Stimulated activated CD4-positive, alpha-beta T cell treated with anti-CD3 and anti-CD28 coated beads, Interleukin-1b, Interleukin-23, amount 100 ng/mL, for 48 hours (primary cell): ENCODE measurements at places on chromosomes 12 and 14.

DNA sequence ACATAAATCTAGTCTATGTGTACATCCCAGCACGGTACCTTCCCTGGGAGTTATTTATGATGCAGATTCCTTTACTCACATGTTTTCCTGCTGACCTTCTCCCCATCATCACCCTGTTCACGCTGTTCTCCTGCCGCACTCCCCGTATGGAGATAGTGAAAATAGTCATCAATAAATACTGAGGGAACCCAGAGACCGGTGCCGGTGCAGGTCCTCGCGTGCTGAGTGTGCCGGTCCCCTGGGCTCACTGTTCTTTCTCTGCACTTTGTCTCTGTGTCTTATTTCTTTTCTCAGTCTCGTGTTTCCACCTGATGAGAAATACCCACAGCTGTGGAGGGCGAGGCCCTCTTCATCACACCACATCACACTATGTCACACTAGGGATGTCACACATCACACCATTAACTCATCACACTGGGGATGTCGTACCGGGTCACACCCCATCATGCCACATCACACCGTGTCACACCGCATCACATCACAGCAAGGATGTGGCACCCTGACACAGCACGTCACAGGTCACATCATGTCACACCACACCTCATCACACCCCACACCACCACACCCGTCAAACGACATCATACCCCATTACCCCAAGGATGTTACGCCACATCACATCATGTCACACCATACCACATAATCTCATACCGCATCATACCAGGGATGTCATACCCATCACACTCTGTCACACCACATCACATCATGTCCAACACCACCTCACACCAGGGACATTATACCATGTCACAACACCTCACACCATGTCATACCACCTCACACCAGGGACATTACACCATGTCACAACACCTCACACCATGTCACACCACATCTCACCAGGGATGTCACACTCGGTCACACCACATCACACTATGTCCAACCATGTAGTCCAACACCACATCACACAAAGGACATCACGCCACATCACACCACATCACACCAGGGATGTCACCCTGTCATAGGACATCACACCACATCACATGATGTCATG is 207.0 kb downstream of the TMEM121 start:
- DNase-seq, result no peak

DNA sequence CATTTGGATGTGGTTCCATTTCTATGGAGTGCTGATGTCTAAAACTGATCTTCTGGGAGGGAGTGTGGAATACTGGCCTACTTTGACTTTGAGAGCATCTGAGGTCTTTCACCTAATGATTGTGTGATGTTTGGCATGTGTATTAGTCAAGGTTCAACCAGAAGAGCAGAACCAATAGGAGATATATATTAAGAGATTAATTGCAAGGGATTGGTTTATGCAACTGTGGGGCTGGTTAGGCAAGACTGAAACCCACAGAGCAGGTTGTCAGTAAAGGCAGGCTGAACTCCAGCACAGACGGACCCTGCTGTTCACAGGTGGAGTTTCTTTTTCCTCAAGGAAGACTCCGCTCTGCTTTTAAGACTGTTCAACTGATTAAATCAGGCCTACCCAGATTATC is 11.6 kb downstream of the BMAL2 start:
- no peak for DNase-seq

GRCh38 chr12:91871751-91872150 is 273.9 kb downstream of the BTG1 start:
- DNase-seq, result no peak

DNA sequence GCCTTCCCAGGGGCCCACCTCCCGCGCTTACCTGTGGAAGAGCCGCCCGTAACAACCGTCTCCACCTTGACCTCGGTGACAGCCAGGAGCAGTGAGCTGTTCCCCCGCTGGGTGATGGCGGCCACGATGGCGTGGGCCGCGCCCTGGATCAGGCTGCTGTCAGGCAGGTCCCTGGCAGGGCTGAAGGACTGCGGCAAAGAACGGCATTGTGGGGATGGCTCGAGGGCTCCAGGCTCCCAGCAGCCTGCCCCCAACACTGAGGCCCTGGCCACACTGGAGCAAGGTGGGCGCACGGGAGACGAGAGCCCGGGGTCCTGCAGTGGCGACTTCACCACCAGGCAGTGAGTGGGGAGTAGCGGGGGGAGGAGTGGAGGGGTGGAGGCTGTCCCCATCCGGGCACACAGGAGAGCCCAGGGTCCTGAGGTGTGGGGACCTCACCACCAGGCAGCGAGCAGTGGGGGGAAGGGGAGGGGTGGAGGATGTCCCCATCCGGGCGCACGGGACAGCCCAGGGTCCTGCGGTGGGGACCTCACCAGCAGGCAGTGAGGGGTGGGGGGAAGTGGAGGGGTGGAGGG is 25.0 kb downstream of the JAG2 start:
- DNase-seq, result peak; percentile 1

GRCh38 chr12:128693115-128693514 is 130.6 kb downstream of the SLC15A4 start:
- no peak for DNase-seq

GRCh38 chr12:127785986-127786590 is 480.9 kb upstream of the TMEM132C start:
- DNase-seq, result no peak

- no peak for DNase-seq
These were observed 42.4 kb downstream of the MDM2 start for GRCh38 chr12:68850390-68850789.

DNA sequence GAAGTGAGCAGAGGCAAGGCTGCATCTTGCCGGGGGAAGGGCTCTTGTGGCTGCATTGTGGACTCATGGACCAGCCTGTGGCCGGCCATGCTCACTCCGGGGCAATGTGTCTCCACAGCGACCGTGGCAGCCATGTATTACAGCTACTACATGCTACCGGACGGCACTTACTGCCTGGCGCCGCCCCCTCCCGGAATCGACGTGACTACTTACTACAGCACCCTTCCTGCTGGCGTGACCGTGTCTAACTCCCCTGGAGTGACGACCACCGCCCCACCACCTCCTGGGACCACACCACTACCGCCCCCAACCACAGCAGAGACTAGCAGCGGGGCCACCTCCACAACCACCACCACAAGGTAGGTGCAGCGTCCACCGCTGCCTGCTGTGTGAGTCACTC is 42.1 kb downstream of the SFSWAP start:
- no peak for DNase-seq

DNA sequence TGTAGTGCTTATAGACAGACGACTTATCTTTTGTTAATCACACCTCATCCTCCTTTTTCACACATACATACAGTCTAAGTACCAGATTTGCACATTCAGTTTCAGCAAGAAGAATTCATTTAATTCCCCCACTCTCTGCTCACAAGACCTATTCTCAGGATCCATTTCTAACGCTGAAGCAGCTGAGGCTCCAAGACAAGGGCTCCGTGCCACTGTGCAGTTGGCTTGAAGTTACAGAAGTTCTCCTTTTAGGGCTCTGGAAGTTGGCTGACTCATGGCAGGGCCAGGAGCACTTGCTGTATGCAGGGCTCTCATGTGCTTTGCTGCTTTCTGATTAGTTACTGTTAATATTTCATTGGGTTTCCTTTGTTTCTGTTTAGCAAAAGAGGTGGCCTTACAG is 1566.9 kb upstream of the TMEM132C start:
- no peak for DNase-seq

GRCh38 chr14:77037215-77037937 is 8.9 kb upstream of the IRF2BPL start:
- DNase-seq, result no peak

DNA sequence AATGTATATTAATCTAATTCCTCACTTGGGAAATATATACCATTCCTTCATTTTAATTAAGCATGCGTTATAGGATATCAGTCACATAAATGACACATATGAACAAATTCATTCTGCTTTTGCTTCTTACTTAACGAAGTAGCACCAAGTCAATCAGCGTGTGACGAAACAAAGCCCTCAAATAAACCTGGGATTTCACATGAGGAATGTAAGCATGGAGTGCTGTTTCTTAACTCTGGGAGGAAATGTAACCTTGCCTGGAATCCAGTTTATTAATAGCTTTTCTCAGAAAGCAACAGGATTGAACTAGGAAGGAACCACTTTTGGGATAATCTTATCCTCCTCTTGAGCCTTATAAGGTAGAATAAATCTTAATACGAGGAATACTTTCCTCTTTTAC is 72.0 kb downstream of the NIN start:
- DNase-seq, result no peak

DNA sequence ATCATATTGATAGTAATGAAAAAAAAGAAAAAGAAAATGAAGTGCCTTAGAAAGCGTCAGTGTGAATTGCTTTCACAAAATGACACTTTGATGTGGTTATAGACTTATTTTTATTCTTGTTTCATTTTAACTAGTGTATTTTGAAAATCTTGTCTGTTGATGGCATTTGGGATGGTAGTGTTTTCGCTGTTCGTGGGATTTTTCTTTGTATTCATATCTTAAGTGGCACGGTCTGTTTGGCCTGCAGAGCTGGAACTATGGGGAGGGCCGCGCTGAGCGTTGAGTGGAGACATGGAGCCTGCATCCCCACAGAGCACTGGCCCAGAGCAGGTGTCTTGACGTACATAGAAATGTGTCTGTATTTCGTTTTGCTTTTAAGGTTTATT is 61.6 kb downstream of the WDR20 start:
- peak; percentile 21 for DNase-seq

DNA sequence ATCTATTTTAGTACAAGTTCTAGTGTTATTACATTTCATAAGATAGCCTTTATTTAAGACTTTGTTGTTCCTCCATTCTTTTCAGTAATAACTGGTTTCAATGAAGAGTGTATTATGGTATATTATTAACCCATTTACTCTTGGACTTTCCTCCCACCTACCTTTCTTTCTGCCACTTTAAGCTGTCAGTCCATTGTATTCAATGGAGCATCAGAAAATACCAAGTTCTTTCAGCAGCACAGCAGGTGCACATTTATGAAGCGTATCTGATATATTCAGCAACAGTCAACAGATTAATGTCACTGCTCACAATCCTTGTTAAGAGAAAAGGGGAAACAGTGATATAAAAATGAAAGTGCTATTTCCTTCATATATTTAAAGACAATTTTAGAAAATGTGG is 660.9 kb downstream of the C12orf50 start:
- no peak for DNase-seq

- DNase-seq, result no peak
These were observed 48.0 kb upstream of the C14orf180 start for GRCh38 chr14:104531421-104532190.

GRCh38 chr14:71933001-71933587 is 865 bp downstream of the RGS6 start:
- peak; percentile 18 for DNase-seq

DNA sequence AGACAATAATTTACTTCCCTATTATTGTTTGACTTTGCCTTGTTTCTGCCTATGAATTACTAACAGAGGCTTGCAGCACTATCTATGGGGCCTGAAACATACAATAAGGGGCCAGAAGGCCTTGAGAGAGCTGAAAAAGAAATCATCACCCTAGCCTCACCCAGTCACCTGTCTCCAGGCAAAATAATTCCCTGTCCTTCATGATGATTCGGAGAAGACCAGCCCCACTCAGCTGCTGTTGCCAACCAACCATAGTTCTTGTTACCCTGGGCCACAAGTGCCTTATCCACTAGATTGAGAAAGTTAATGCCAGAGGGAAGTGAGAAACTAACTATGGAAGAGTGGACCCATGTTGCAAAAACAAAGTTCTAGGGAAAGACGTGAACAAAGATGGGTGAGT is 97.1 kb downstream of the ARF6 start:
- DNase-seq, result no peak

GRCh38 chr12:29676676-29677075 is 107.1 kb downstream of the TMTC1 start:
- no peak for DNase-seq

DNA sequence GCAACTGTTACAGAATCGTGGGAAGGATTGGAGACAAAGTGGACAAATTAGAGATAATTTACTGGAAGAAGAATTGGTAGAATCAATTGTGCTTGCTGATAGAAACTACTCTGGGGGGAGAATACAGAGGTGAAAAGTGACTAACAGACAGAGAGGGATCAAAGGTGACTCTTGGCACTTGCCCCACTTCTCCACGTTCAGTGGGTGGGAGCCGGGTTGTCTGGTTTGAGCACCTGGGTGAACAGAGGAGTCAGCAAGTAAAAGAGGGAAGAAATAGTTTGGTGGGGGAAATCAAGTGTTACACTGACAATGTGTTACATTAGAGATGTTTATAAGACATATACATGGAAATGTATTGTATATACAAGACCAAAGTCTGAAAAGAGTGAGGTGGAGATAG is 69.1 kb downstream of the PPP2R5E start:
- DNase-seq, result peak; percentile 8

DNA sequence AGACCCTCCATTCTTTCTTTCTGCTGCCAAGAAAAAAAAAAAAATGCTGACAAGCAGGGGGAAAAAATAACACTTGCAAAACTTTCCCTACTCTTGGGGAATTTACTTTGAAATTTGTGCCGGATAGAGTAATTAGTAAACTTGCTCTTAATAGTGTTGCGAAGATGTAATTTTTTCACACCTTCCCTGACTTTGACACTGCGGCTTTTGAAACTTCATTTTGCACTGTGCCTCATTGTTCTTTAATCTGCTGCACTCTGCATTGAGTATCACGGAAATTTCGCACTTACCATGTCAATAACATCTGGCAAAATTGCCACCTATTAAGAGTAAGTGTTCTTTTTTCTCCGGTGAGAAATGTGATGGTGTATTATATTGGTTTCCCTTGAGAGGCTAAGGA is 596.1 kb downstream of the VRK1 start:
- DNase-seq, result no peak

DNA sequence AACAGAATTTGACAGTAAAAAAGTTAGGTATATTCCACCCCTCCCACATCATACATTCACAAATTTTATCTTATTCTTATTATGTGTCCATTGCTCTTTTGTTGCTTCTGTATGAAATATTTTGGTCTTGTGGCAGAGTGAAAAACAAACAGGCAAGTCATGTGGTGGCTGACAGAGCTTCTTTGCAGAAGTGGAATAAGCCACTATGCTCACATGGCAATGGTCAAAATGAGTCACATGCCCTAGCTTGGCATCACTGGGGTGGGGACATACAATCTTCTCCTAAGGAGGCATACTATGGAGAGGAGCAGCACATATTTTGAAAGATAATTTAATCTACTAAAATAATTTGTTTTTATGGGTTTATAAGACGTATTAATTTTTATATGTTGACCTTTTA is 27.7 kb upstream of the CMA1 start:
- peak; percentile 9 for DNase-seq

DNA sequence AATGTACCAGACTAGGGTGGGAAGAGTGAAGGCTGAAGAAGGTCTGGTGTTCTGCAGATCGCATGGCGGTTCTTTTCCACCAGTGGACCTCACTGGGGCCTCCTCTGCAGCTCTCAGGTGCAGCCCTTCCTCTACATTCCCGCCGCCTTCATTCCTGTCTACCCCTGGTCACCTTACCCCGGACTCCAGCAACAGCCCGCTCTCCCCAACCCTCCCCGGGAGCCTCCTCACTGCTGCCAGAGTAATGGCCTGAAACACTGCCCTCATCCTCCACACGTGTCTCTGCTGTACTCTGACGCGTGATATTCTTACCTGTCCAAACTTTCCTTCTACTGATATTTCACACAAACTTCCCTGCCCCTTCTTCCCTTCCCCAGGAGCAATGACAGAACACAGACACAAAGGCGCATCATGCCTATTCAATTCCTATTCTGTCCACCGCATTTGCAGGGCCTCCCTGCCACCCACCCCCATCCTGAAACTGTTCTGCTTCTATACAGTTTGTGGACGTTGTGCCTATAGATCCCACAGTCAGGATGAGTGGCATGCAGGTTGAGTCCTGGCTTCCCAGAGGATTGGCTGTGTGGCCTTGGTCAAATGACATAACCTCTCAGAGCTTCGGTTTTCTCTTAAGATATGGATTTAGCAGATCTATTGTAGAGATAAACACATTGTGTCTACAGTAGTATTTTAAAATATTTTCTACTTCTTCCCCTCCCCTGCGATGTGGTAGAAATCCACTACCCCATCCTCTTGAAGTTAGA is 1.7 kb upstream of the NUAK1 start:
- DNase-seq, result no peak
